CD14-positive monocyte (primary cell): ENCODE measurements at places on chromosomes 3 and 15. TPM values are rescaled to one million over a fixed set of nuclear protein-coding genes. Genes with fewer than 3 reads are reported as not detected.

FOXL2NB gene
- not detected for polyA plus RNA-seq

CHST13 gene
- 16.6 and 38.4 TPM in 2 replicates for polyA plus RNA-seq

DNA sequence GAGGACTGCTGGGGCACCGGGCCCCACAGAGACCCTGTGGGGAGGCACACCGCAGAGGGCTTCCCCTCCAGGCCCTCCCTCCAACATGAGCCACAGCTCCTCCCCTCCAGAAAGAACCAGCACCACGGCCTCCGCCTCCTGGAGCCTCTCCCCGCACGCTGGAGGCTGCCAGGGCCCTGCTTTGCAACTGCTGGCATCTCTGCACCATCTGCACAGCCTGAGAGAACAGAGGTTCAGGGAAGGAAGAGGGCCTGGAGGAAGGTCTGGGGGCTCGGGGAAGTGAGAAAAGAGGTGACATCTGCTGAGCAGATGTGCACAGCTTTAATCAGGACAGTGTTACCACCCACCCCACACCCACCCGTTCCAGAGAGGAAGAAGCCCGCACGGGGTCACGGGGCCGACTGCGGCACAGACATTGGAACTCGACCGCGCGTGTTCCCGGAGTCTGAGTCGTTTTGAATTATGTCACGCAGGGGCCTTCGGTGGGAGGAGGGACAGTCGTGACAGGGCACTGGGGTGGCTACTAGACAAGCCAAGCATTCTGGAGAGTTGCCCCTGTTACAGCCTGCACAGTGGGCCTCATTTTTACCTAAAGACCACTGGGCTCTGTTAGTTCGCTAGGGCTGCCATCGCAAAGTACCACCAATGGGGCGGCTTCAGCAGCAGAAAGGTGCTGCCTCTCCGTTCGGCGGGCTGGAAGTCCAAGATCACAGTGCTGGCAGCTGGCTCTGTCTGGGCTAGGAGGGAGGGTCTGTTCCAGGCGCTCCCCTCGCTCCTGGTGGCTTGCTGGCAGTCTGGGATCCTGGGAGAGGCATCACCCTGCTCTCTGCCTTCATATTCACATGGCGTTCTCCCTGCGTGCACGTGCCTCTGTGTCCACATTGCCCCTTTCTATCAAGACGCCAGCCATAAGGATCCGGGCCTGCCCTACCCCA is 194.8 kb downstream of the XXYLT1 start:
- DNase-seq: no peak

DNA sequence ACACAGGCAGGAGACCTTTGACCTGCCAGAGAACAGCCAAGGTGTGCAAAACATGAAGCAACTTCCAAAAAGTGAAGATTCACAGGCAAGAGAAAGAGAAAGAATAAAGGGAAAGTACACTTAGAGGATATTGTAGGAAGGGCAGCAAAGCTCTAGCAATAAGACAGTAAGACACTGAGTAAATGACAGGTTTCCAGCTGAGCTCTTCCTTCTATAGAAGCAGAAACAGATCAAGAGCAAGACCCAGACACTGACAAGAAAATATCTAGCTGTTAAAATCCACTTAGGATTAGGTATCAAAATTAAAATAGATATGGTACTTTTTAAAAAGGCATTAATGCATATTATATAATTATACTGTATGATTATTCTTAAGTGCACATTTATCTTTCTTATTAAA is 333.4 kb downstream of the RAP2B start:
- DNase-seq: no peak
